ENCODE measurements at places on chromosomes 11 and 22. TPM values are rescaled to one million over a fixed set of nuclear protein-coding genes. Genes with fewer than 3 reads are reported as not detected.
A peak's percentile ranks its signal among the peaks of the same experiment; 100 is the strongest.

DNA sequence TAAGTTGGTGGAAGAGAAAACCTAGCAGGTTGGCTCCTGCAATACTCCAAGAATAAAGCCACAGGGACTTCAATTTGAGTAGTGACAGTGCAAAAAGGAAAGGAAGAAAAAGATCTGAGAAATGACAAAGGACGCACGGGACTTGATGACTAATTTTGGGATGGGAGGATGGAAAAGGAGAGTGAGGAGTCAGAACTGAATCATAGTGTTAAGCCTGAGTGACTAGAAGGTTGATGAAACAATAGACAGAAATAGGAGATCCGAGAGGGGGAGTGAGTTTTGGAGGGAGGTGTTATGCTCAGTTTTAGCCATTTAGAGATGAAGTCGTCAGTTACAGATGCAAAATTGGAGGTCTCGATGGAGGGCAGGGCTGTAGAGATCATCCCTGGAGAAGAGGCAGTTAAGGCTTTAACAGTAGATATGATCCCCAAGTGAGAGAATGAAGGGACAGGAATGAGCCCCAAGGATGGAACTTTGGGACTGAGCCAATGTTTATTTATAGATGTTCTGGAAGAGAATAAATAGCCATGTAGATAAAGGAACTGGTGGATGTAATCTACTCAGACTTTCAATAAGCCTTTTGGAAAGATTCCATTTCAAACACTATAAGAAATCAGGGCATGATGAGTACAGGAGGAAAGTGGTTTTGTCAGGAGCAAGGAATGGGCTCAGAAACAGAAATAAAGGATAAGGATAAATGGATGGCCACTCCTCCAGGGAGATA lies 108.9 kb upstream of the NCAM1 start:
- no peak for DNase-seq

GRCh38 chr11:33733980-33734379 lies 2.2 kb downstream of the CD59 start:
- DNase-seq = no peak

- no peak for DNase-seq
These were observed 91.0 kb upstream of the SHISAL1 start for GRCh38 chr22:44403602-44404329.

KIRREL3 gene
- 0.14 TPM for total RNA-seq

DTX4 gene
- total RNA-seq = 1.6 TPM

OR8A1 gene
- not detected for total RNA-seq

MMP11 gene
- total RNA-seq = 3.9 TPM

- DNase-seq = no peak
These were observed 23.2 kb upstream of the MGAT3 start for GRCh38 chr22:39433476-39434242.

DNA sequence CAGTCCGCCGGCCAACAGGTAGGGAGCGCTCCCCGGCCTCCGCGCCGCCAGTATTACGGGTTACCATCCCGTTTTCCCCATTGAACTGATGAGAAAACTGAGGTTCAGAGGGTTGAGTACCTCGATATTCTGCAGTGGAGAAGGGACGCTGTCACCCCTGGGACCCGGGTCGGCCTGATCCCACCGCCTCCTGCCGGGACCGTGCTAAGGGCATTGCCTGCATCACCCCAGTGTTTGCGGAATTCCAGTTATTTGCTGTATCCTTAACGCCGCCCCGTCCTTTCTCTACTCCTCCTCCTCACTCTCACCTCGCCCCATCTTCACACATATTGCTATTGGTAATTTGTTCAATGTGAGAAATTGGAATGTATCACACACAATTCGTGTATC lies 370 bp upstream of the A4GALT start:
- no peak for DNase-seq

DNA sequence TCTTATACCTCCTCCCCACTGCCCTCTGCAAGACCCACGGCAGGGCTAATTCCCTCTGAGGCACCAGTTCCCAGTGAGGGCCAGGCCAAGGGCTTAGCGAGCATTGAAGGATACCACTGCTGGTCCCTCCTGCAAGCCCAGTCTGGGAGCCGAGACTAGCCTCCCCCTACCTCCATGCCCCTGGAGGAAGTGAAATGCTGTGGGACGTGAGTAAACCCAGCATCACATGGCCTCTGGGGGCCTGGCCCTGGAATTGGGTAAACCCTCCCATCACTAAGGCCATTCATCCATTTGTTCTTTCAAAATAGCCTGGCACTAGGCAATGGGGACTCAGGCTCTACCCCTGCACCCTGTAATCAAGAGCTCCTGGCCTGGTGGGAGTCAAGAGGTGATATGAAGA lies 24.7 kb downstream of the ARAP1 start:
- DNase-seq = no peak

ALKBH8 gene
- total RNA-seq = 8.0 TPM

SCGB1D2 gene
- total RNA-seq = 0.80 TPM

SLC22A12 gene
- total RNA-seq = not detected

DNA sequence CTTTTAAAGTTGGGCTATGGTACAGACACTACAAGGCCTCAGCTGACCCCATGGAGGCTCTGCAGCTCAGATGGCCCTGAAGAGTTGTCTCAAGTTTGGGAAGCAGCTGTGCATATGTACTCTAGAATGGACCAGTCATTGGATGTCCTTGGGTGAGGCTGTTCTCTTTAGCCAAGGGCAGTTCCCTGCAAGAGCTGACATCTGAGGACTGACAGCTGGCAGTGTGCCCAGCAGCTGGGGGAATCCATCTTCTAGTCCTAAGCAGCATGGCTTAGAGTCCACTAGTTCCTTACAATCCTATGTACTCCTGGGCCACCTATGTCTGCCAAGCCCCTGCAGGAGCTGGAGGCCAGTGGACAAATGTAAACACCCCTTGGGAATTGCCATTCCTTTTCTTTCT lies 76.5 kb downstream of the C11orf91 start:
- DNase-seq = no peak

- DNase-seq = no peak
These were observed 53.5 kb downstream of the COMMD9 start for GRCh38 chr11:36235750-36236149.

FAM180B gene
- not detected for total RNA-seq

GRCh38 chr11:2838091-2838490 lies 47.5 kb downstream of the CDKN1C start:
- DNase-seq = no peak

- DNase-seq = no peak
These were observed 12.8 kb upstream of the ST14 start for GRCh38 chr11:130146796-130147195.

- DNase-seq = no peak
These were observed 44.5 kb downstream of the LRRC4C start for GRCh38 chr11:41414771-41415440.

KRTAP5-1 gene
- total RNA-seq = not detected

- DNase-seq = peak; percentile 96
These were observed 522 bp upstream of the UCP2 start for GRCh38 chr11:73982990-73983740.

GRCh38 chr22:44206330-44206645 lies 25.6 kb downstream of the PARVG start:
- no peak for DNase-seq

ANO5 gene
- 0.99 TPM for total RNA-seq

GRCh38 chr11:90135016-90135415 lies 553 bp downstream of the NAALAD2 start:
- DNase-seq = no peak

MS4A6E gene
- total RNA-seq = 0.57 TPM

PDGFB gene
- total RNA-seq = 1.6 TPM

- DNase-seq = no peak
These were observed 93.7 kb downstream of the ZBTB16 start for GRCh38 chr11:114153224-114153623.

GRCh38 chr22:32562916-32563315 lies 88.3 kb downstream of the FBXO7 start:
- no peak for DNase-seq

MYBPC3 gene
- 0.09 TPM for total RNA-seq

BLID gene
- total RNA-seq = 0.71 TPM

- DNase-seq = no peak
These were observed 94.8 kb upstream of the AMOTL1 start for GRCh38 chr11:94673386-94673785.

- DNase-seq = no peak
These were observed 64.8 kb downstream of the PAK1 start for GRCh38 chr11:77409046-77409445.

KCNJ1 gene
- 0.19 TPM for total RNA-seq

CNGA4 gene
- 0.05 TPM for total RNA-seq

Data from thymus (tissue), 14 donors.